Urinary bladder (tissue), 4 donors: ENCODE measurements at places on chromosomes 4 and X.
A peak's percentile ranks its signal among the peaks of the same experiment; 100 is the strongest.

GRCh38 chr4:140866492-140867005 lies 110.4 kb upstream of the TBC1D9 start:
- DNase-seq: no peak

- no peak for DNase-seq
Observed at GRCh38 chrX:49951524-49952193, 29.3 kb downstream of the CLCN5 start.

DNA sequence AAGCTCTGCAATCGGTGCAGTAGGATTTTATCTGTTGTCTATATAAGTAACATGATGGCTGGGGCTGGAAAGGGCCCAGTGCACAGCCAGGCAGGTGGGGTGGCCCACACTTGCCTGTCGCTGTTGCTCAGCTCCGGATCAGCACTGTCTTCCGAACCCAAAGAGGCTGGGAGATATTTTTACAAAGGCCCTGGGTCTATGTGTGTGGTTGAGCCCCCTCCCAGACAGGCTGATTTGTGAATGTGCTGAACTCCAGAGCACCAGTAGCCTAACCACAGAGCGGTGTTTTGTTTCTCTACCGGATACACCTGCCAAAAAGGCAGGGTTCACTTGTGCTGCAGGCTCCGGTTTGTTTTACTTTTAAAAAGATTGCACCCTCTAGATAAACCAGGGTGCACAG lies 33.5 kb upstream of the CHRNA9 start:
- DNase-seq: no peak

DNA sequence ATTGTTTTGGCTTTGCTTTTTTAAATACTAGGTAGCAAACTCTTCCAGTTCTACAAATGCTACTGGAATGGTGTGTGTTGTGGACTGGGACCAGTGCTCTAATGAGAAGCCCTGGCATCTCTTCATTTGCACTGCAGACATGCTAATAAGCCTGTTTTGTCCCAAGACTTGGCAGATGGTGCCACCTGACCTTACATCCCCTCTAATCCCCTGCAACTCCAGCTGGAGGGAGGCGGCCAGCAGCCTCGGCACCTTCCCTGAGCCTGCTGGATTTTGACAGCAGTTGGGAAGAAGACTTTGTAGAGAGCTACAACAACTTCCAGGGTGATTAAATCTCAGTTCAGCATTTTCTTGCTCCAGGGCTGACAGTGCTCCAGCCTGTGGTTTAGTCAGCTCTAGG lies 200.0 kb downstream of the DCLK2 start:
- DNase-seq: no peak

- no peak for DNase-seq
Observed at GRCh38 chrX:53122013-53122412, 28.1 kb downstream of the KANTR start.

DNA sequence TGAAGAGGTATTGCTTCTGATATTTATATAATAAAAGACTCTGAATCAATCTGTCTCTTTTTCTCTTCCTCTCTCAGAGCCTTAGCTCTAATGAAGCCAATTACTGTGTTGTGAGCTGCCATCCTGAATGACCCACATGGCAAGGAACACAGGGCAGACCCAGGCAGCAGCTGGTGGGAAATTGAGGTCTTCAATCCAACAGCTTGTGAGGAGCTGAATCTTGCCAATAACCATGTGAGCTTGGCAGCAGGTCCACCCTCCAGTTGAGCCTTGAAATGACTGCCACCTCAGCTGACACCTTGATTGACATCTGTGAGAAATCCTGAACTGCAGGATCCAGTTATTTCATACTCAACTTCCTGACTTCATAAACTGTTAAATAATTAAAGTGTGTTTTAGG lies 149.4 kb downstream of the NDST4 start:
- no peak for DNase-seq

DNA sequence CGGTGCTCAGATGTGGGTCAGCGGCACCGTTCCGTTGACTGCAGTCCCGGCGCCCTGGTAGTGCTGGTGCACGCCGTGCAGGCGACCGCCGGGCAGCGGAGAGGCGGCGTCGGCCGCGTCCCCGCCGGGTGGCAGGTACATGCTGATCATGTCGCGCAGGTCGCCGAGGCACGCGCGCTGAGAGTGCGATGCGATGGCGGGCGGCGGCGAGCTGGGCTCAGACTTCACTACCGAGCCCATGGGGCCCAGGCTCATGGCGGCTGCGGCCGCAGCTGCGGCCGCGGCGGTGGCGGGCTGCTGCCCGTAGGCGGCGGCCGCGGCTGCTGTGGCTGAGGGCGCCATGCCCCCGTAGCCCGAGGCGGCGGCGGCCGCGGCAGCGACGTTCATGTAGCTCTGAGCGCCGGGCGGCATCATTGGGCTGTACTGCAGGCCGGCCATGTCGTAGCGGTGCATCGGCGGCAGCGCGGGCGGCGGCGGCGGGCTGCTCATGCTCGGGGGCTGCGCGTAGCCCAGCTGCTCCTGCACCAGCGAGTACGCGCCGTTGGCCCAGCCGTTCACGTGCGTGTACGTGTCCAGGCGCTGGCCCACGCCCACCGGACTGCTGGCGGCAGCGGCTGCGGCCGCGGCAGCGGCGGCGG lies 1.0 kb downstream of the SOX3 start:
- no peak for DNase-seq

- DNase-seq: peak; percentile 53
Observed at GRCh38 chr4:118918388-118918787, 29.7 kb downstream of the SYNPO2 start.

- DNase-seq: no peak
Observed at GRCh38 chr4:113505044-113505443, 256.5 kb downstream of the CAMK2D start.

DNA sequence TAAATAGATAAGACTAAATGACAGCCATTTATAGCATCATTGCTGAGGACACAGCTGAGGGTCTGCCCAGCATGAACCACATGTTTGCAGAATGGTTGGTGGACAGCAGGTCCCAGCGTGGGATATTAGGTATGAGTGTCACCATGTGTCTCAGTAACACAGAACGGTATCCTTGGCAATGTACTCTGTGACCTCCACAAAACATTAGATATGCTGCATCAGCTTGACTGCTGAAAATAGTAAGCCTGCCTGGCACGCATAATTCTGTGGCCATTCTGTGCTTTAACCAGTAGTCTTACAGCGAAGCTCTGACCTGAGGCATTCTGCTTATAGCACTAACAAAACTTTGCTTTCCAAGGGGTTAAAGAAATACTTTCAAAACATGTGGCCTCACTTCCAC lies 32.0 kb downstream of the LIMCH1 start:
- DNase-seq: no peak
